ELF-1 (cell line): ENCODE measurements at places on chromosomes 5 and 9.

DNA sequence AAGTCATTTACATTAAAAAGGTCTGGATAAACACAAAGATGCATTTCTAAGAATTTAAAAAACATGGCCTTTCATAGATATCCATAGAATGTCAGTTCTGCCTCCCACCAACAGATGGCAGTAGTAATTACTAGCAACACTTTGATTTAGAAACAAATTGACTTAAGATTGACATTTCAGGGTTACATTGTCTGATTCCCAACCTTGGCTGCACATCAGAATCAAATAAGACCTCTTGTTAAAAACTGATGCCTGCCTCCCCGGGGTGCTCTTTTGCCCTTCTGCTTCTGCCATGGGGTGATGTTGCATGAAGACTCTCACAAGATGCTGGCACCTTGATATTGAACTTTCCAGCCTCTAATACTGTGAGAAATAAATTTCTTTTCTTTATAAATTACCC is 146.2 kb upstream of the GPR151 start:
- DNase-seq = no peak

DNA sequence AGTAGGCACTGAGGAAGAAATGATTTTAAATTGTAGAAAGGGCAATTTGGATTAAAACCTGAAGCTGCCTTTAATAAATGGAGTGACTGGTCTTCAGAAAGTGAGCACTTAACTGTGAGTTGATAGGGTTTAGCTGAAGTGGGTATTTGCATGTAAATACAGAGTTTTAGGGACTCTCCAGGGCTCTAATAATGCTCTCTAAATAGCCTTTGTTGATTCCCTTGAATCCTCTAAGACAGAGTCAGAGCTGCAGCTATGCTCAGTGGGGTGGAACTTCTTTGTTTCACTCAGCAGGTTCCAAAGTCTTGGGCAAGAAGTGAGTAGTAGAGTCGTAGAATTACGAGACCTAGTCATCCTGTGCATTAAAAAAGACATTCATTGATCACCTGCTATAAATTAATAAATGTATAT is 21.4 kb downstream of the GLRA1 start:
- DNase-seq = peak; percentile 32

GRCh38 chr5:61659221-61659696 is 327.2 kb downstream of the ZSWIM6 start:
- peak; percentile 71 for DNase-seq

DNA sequence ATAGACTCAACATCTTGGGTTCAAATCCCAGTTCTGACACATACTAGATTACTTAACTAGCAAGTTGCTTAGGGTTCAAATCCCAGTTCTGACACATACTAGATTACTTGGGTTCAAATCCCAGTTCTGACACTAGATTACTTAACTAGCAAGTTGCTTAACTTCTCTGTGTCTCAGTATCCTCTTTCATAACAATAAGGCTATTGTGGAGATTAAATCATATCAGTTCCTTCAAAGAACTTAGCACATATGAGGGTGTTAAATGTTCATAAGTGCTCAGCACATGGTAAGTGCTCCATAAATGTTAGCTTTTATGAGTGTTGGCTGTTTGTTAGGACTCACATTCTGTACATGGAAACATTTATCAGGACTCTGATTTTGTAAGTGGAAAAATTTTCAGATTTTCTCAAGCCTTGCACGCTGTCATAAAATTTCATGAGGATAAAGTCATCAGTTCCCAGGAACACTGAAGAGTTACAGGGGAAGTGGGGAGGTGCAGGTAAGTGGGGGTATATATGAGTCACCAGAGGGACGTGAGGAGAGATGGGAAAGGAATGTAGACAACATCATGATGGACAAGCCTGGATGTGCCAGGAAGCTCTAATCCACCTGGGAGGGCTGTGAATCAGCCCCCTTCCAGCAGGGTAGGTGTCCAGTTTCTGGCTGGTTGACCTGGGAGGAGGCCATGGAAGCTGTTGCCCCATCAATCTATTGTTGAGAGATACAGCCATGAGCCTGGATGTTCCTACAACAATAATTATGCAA is 532.2 kb upstream of the WWC1 start:
- peak; percentile 17 for DNase-seq

DNA sequence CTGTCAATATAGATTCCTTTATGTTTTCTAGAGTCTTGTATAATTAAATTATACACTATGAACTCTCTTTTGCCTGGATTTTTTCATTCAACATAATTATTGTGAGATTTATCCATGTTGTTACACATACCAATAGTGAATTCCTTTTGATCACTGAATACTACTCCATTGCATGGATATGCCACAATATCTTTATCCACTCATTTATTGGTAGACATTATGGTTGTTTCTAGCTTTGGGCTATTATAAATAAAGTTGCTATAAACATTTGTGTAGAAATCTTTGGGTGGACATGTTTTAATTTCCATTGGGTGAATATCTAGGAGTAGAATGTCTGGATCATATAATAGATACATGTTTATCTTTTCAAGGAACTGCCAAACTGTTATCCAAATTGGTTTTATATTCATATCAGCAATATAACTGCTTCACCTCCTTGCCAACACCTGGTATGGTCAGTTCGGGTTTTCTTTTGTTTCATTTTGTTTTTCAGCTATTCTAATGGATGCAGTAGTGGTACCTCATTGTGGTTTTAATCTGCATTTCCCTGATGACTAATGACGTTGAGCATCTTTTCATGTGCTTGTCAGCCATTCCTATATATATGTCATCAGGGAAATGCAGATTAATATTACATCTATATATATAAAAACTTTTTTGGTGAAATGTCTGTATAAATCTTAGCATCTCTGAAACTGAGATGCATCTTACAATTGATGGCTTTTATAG is 32.1 kb upstream of the TCF7 start:
- no peak for DNase-seq

- DNase-seq = no peak
Measured at GRCh38 chr5:169165052-169165451, 135.9 kb downstream of the SLIT3 start.

DNA sequence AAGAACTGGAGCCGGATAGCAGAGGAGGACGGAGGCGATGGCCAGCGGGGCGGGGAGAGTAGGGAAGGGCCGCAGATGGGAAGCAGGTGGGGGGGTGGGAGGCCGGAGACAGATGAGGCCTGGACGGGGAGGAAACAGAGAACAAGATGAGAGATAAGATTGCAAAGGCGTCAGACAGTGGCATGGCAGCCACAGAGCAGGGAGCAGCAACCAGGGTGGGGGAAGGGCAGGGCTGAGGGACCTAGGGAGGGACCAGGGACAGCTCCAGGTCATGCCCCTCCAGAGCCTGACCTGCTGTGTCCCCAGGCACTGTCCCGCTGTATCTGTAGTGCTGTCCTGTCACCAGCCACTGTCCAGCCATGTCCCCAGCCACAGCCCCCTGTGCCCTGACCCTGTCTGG is 49.6 kb upstream of the LMX1B start:
- peak; percentile 81 for DNase-seq

DNA sequence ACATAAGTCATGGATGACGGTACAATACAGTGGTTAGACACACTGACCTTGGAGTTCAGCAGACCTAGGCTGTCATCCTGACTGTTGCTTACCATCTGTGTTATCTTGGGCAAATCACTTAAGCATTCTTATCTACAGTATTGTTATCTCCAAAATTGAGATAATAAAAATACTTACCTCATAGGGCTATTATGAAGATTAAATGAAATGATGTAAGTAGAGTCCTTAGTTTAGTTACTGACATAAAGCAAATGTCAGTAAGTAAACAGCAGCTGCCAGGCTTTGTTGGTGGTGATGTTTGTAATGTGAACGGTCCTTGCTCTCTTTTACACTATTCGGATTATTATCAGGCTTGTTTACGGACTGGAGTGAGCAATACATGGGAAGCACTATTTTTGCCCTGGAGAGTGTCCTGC is 107.3 kb upstream of the DPYSL3 start:
- no peak for DNase-seq

DNA sequence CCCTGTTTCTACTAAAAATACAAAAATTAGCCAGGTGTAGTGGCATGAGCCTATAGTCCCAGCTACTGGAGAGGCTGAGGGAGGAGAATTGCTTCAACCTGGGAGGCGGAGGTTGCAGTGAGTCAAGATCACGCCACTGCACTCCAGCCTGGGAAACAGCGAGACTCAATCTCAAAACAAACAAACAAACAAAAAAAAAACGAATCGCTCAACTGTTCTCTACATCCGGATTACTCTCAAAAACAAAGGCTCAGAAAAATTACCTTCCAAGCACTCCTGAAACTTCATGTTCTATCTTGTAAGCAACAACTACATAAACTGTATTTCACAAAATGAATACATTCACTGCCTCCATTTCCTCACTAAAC is 14.0 kb downstream of the UBAP2 start:
- DNase-seq = no peak

GRCh38 chr9:86507212-86507630 is 153.0 kb upstream of the TUT7 start:
- peak; percentile 31 for DNase-seq

GRCh38 chr9:28092981-28093936 is 520.0 kb upstream of the C9orf72 start:
- DNase-seq = no peak
